ENCODE measurements at places on chromosomes 4 and X.
A peak's percentile ranks its signal among the peaks of the same experiment; 100 is the strongest.

DNA sequence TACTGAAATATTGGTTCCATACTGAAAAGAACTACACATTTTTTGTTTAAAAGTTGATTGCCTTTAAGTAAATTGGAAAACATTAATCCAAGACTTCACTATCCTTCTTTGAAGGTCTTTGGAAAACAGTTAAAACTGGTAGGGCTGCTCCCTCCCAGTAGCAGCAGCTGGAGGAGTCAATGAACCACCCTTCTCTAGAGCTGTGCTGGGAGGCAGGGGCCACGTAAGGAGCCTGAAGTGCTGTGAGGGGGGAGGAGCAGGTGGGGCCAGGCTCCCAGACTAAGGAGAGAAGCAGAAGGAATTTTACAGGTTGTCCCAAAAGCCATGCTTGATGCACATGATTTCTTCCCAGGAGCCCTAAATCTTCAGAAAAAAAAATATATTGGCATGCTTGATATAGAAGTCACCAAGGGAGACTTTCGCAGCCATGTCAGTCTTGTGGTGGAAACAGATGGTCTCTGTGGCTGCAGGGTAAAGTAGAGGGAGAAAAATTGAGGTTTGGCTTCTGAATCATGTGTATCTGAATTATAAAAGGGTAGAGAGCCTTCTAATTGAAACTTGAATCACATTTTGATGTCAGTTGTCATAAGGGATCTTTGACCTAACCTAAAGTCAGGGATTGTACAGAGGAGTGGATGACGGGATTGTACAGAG lies 673.2 kb upstream of the FRG1 start:
- no peak for DNase-seq

DNA sequence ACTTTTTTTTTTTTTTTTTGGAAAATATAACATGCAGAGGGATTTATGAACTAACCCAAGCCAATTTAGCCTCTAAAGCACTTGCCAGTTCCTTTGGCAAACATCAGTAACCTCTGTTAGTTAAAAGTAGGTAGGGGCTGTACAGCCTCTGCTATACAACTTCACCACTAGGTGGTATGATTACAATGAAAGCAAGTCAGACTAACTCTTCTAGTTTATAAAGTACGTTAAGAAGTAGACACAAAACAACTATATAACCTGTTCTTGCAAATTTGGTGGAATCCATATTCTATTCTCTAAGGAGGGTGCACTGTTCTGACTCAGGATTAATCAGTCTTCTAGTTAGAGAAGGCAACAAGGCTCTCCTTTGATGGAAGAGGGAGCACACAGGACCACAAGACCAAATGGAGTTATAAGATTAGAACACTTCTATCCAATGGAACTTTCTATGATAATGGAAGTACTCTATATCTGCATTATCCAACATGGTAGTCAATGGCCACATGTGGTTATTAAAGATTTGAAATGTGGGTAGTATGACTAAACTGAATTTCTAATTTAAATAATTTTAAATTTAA lies 12.8 kb downstream of the AIMP1 start:
- DNase-seq: peak; percentile 30

- DNase-seq: peak; percentile 85
These were observed 85.9 kb downstream of the AASDH start for GRCh38 chr4:56301181-56301996.

DNA sequence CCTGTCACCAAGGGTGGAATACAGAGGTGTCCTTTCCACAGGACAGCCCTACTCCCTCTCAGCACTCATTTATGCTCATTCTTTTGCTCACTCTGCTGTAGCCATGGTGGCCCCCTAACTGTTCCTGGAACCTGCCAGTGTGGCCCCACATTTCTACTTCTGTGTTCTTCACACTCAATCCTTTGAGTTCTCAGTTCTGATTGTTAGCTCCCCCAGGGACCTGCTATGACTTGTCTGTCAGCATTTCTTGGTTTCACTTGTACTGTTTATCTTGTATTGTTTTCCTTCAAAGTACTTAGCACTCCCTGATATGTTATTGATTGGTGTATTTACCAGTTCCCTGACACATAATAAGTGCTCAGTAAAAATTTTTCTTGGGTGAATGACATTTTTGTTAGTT lies 14.9 kb downstream of the VBP1 start:
- no peak for DNase-seq

- no peak for DNase-seq
These were observed 178.4 kb upstream of the GPRIN3 start for GRCh38 chr4:89486042-89486441.

DNA sequence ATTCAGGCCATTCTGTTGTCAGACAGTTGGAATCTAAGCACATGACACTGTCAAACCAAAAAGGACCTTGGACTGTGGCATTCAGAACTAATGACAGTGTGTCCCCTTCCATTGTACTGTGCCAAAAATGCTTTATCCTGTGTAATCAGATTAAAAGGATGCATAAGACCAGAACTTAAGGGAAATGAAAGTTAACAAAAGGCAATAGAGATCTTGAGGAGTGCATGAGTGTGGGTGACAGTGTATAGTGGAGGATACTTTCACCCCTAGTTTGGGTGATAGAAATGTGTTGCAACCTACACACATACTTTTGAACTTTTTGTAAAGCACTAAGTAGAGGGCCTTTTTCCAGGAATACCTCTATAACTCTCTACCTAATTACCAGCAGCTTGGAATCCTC lies 4.5 kb downstream of the CYSLTR1 start:
- DNase-seq: no peak

DNA sequence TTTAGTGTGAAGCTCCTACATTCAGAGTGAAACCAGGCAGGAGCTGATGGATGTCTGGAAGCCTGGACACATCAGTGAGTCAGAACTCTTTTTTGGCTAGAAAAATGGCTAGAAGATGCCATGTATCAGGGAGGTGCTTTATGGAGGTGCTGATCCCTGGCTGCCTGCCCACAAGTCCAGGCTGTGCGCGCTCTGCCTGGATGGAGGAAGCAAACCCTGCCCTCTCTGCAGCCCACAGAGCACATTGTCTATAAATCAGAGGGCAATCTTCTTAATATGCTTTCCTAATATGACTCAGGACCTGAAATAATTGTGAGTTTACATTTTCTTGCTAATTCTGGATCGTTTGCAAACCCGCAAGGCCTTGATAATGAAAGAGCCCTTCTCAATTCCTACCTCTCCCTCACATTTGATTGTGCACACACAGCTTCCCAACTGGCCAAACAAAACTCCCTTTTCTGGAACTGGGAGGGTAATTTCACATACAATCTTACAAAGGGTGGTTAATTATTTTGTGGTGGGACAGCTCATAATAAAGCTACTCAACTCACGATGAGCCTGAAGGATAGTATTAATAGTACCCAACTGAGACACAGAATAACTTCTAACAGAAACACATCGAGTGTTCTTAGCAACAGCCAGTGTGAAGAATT lies 11.7 kb downstream of the MFAP3L start:
- DNase-seq: no peak

- no peak for DNase-seq
These were observed 62.6 kb downstream of the FRAS1 start for GRCh38 chr4:78119698-78120097.

- DNase-seq: no peak
These were observed 143.4 kb downstream of the CPEB2 start for GRCh38 chr4:15145709-15146108.

DNA sequence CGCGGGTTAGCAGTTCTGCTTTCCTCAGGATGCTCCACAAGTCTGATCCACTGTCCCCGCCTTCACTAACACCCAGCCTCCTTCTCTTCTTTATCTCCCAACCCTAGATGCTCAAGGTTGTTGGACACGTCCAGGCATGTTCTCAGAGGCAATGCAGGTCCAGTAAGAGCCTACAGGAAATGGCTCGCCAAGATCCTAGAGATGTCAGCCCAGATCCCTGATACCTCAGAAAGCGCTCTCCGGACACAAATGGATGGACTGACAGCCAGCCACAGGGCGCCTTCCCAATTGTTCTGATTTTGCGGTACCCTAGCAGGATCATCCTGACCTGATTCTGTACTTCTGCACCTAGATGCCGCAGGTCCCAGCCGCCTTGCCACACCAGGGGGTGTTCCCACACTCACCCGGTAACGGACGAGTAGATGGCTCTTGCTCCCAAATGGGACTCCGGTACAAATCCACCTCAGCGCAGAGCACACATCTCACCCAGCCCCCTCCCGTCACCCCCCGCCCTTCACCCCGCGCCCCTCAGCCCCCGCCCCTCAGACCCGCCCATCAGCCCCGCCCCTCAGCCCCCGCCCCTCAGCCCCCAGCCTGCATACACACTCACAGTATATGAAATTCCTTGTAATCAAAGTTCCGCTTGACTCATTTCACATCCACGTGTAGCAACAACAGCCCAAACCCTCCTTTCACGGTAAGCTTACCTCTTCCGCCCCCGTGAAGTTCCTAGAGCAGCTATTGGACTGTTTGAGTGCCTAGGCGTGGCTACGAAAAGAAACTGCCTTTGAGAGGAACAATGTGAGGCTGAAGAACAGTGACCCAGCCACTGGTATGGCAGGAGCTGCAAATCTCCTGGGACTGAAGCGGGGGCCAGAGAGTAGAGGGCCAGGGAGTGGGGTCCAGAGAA lies at the start of gene EDA2R:
EDA2R (minus strand) TSS at position 488 of the 910 bp plus-strand sequence. CDS start 23,058 bp downstream, outside the sequence.
- DNase-seq: peak; percentile 77

GRCh38 chrX:110437686-110438085 lies 79.0 kb downstream of the RTL9 start:
- DNase-seq: no peak

DNA sequence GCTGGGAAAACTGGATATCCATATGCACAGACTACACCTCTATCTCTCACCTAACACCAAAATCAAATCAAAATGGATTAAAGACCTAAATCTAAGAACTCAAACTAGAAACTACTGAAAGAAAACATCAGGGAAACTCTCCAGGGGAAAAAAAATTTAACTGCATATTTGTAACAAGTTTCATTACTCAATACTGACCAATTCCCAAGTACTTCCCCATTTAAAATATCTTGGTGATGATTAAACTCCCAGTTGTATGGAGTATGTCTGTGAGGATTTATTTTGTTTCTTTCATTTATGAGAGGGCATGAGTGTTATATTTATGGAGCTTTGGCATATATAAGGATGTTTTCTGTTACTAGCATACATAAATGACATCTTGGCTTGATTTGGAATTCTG lies 112.3 kb upstream of the IL15 start:
- no peak for DNase-seq

DNA sequence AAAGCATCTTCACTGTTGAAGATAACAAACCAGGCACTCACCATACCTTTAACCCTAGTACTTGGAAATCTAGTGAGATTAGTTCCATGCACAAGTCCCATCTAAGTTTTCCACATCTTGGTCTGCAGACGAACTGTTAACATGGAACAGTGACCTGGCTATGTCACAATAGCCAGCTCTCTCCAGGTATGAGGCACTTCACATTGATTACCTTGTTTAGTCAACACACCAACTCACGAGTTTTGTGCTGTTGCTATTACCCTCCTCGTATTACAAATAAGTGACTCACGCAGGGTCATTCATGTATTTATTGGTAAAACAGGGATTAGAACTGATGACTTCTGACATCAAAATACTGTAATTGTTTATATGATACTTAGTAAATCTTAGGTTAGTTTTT lies 36.4 kb upstream of the FRAS1 start:
- DNase-seq: no peak

Data from urothelium cell line (cell line).